Stimulated activated naive B cell treated with anti-CD40 and anti-IgM and Interleukin-4, amounts not matched to agents 10 μg/mL and 1 μg/mL and 100 μg/mL, for 72 hours (primary cell): ENCODE measurements at places on chromosomes 6 and 20.

DNA sequence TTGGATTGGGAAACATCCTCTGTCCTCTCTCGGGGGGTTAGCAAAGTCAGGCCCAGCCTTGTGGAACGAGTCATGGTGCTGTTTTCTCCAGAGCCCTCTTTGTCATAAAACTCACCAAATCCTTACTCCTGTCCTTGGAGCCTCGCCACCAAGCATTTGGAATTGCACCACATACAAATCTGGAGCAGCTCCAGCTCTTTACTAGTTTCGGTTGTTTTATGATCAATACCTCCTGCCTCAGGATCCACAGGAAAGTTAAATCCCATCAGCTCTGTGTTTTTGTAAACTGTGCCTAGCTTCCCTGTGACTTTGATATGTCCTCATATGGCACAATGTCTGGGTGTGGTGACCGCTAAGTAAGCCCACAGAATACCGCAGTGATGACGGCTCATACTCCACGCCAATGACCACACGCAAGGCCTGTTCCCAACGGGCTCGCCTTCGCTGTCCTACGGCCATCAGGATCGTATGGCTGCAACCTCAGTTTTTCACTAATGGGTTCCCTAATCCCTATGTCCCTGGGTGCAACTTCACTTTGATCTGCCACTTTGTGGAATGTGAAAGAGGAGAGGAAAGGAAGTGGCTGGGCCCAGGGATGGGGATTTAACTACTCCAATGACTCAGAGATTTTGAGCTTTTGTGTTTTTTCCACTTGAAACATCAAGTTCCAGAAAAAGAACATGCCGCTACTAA, 111.3 kb upstream of the FOXQ1 start:
- no peak for DNase-seq

GRCh38 chr6:33314943-33315792, 1.3 kb upstream of the TAPBP start:
- peak; percentile 32 for DNase-seq

DNA sequence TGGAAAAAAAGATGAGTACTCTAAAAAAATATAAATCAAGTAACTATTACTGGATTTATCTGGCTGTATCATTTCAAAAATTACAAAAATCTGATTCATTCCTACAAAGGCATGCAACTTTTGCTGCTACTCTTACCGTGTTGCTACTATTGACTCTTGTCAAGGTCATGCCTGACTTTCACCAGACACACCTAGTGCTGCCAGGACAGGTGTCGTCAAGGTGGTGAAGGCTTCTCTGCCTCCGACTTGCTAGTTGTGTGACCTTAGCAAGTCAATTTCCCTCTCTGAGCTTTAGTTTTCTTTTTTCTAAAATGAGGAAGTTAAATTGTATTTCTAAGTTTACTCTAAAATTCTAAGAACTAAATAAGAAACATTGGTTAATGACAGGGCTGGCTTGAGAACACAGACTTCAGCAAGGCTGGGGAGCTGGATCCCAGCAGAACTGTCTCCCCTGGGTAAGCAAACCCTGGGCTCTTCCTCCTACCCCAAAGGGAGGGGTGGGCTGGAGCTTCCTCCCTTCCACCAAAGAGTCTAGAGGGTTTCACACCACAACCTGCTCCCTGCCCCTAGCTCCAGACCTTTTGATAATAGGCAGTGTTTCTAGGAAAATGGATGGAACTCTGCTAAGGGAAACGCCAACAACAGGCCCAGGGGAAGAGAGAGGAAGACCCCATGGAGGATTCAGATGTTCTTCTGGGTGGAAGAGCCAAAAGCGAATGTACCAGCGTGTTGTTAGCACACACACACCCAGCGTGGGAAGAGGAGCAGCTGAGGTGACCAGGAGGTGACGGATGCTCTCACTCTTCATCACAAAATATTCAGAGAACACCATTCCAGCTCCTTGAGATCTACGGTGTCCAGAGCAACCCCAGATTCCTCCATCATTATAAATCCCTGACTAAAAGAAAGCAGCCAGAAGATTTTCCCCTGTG, 47.9 kb upstream of the CITED2 start:
- no peak for DNase-seq

DNA sequence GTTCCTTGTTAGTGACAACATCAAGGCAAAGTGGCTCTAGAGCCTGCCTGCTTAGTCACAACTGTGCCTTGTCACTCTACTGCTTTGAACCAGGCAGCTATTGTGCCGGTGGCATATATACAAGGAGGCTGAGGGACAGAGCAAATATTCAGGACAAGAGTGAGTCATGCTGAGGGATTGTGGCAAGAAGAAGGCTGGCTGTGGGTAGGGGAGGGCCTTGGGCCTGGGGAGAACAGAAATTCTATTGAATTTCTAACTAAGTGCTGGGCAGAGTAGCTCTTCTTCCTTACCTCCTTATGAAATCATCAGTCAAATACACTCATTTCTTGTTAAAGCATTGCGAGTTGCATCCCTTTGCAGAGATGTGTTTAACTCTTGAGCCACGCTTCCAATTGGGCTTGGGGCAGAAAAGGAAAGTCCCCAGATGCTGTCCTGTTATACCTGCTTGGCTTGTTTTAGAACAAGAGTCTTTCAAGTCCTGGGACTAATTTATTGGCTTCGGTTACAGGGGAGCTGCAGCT, 59.7 kb downstream of the PFDN4 start:
- DNase-seq: no peak

DNA sequence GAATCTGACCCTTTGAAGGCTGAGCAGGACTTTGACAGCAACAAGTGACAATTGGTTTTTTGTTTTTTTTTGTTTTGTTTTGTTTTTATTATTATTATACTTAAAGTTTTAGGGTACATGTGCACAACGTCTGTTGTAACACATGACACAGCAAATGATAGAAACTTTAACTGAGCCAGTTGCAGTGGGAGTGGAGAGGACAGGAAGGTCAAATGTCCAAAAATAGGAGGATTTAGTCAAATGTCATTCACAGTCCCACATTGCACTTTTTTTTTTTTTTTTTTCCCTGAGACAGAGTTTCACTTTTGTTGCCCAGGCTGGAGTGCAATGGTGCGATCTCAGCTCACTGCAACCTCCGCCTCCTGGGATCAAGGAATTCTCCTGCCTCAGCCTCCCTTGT, 223.0 kb downstream of the HIVEP2 start:
- no peak for DNase-seq

- DNase-seq: no peak
Measured at GRCh38 chr6:111852725-111853124, 20.5 kb downstream of the FYN start.

DNA sequence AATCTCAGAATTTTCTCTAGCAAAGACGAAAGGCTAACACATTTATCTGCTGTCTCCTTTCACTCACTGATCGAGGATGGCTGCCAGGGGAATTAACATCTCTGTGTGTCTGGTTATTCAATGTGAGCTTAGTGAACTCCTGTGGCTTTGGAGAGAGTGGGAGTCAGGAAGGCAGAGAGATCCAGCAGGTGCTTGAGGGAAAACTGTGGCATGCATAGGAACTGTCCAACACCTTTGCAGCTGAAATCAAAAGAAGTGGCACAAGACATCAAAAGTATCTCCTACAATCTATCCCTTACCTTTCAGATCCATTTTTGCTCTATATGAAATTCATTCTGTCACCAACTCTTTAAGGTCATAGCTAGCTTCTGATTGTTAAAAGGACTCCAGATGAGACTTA, 11.8 kb upstream of the FAM184A start:
- no peak for DNase-seq

DNA sequence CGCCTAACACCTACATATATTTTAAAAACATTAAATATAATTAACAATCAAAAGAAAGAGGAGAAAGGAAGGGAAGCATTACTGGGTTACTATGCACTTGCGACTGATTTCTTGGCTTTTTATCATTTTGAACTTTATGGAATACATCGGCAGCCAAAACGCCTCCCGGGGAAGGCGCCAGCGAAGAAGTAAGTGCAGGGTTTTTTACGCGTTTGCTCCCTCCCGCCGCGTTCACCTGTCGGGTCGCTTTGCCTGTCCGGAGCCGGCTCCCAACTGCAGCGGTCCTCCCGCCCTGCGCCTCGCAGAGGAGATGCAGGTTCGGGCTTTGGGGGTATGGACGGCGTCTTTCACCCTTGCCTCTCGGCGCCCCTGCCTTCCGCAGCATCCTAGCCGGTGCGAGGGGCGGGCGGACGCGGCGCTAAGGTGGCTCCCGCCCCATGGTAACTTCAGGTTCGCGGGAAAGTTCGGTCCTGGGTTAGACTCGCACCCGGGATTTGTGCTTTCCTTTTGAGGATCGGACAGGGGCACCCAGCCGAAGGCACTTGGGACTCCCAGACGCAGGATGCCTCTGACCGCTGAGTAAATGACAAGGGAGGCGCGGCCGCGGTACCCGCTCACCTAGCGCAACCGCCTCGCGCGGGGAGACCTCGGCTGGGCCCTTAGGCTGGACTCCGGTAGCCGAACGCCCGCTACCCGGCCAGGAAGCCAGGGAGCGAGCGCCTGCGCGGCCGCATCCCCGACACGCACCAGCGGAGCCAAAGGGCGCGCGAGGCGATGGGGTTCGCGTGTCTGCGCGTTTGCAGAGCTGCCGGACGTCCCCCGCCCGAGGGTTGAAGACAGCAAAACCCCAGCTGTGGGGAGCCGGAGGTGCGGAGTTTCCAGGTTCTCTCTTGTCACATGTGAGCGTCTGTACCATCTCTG, 891 bp downstream of the RSPO3 start:
- peak; percentile 37 for DNase-seq

- no peak for DNase-seq
Measured at GRCh38 chr6:127069659-127070279, 48.7 kb upstream of the RSPO3 start.

- no peak for DNase-seq
Measured at GRCh38 chr20:37378785-37379598, 33.1 kb downstream of the SRC start.

DNA sequence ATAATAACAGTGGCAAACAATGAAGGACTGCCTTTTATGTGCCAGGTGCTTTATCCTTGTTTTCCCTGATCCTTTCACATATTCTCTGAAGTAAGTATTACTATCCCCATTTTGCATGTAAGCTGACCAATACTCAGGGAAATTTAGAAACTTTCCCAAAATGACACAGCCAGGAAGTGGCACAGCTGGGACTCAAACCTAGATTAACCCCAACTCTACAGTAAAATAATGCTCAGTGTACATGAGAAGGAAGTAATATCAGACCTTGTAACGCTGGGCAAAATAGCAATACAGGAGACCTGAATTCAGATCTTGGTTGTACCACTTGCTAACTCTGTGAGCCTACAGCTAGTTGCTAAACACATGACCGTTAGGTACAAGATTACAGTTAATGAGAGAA, 26.8 kb upstream of the NRSN1 start:
- DNase-seq: no peak

GRCh38 chr20:44071526-44072111, 115.4 kb downstream of the JPH2 start:
- no peak for DNase-seq

DNA sequence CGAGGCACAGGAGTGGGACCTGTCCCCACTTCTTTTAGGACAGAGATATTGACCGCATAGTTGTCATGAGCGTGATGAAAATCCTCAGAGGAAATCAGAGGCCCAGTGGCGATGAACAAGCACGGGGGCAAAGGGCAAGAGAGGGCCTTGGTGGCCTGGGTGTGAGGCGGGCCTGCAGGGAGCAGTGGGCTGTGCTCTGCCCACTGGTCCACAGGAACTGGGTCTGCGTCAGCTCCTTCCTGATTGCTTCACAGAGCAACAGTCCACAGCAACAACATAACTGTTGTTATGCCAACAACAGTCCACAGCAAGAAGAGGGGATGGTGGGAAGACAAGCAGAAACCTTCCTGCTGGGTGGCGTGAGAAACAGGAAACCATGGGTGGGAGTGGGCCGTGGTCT, 335.6 kb downstream of the ZFAND3 start:
- DNase-seq: no peak

GRCh38 chr6:7802662-7803061, 76.8 kb downstream of the BMP6 start:
- DNase-seq: no peak

- no peak for DNase-seq
Measured at GRCh38 chr6:75504465-75505222, 11.0 kb upstream of the FILIP1 start.

GRCh38 chr20:50320005-50320900, 129.6 kb downstream of the CEBPB start:
- DNase-seq: no peak

DNA sequence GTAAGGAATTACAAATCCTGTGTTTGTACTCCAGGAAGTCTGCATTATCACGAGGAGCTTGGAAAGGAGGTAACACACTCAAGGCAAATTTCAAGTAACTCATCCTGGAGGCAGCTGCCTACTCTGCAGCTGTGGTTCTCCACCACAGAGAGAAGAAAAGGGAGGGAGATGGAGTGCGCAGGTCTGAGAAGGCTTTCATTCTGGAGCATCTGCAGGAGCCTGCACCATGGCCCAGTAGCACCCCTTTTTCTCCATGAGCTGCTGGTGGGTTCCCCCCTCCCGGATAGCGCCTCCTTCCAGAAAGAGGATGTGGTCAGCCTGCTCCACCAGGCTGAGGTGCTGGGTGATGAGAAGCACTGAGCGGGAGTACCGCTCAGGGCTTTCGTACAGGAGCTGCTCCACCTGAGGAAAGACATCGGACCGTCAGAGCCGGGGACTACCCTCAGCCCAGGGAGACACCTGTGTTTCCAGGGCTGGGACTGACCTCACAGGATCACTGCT, 1.6 kb upstream of the PSMB8 start:
- peak; percentile 51 for DNase-seq

DNA sequence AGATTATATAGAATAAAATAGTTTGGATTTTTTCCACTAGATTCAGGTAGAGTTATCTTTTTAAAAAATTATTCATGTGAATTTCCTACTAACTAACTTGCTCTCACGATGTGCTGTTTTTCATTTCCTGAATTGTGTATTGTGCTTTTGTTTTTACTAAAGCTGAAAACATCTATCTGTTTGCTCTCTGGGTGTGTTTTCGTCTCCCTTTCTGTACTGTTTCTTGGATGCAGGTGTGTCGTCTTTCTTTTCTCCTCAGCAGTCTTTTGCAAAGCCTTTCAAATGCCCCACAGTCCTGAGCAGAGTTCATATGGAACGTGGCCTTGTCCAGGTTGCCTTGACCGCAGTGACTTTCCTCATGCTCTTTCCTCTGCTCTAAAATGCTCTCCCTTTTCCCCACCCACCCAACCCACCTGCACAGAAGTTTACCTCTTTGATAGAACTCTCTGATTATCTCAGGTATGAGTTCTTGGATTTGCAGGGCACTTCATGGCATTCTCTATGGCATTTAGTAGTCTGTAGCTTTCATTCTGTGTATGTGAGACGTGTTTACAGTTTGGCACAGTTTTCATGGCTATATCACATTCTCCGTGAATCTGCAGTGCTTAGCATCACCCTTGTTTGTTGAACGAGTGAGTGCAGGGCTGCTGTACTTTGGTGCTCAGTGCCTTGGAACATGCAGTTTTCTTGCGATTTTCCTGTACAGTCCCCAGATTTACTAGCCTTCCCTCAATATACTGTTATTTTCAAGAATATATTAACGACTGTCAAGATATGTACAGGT, 77.1 kb downstream of the FARS2 start:
- DNase-seq: no peak
